ENCODE measurements at places on chromosomes 3 and 15.

GRCh38 chr15:77871852-77872371, 205.6 kb downstream of the TBC1D2B start:
- no peak for DNase-seq

DNA sequence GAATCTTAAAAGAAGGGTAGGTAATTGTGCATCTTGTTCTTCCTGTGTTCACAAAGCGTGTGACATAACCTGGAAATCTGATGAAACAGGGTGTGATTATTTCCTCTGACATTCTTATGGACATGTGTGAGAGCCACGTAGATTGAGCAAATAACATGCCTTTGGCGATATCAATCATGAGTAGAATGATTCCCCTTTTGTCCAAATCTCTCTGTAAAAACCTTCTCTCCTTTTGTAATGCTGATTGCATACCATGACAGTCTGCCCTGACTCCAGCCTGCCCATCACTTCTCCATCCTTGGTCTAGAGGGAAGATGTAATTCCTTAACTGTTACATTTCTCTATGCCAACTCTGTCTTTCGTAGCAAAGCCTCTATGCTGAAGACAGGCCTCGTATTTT, 115.0 kb downstream of the IL5RA start:
- no peak for DNase-seq

DNA sequence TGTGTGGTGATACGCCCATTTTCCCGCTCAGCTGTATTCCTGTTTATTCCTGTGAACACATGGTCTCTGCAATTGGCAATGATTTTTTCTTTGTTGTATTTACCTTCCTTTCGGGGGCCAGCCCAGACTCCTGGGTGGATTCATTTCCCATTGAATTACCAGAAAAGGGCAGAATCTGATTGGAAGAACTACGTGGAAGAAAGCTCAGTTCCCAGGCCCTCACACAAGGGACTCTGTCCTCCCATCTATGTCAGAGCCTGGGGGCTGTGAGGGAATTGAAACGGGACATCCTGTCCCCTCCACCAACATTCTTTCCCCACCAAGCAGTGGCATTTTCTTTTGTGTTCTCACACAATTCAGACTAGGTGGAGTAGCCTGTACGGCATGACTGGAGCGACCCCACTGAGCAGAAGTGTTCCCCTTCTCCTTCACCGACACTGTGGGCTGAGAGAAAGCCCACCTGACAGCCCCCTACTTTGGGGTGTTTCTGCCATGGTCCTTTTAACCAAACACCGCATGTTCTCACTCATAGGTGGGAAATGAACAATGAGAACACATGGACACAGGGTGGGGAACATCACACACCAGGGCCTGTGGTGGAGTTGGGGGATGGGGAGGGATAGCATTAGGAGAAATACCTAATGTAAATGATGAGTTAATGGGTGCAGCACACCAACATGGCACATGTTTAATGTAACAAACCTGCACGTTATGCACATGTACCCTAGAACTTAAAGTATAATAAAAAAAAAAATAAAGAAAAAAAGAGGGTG, 32.1 kb upstream of the RFTN1 start:
- no peak for DNase-seq

- no peak for DNase-seq
These were observed 21.9 kb upstream of the SQOR start for GRCh38 chr15:45612790-45613415.

DNA sequence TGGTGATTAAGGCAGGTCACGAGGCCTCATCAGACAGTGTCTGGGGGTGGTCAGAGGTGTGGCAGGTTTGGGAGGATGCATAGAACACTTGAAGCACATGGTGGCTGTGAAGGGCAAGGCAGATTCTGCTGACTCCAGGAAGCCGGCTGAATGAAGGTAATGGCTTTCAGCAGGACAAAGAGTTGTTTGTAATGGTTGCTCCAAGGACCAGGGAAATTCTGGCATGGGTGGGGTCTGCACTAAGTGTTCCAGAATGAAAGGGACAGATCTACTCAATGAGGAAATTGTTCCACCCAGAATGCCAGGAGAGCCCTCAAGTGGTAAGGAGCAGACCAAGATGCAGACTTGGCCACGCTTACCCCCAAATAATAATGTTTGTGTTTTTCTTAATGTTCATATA, 70.7 kb upstream of the ACAD9 start:
- no peak for DNase-seq

DNA sequence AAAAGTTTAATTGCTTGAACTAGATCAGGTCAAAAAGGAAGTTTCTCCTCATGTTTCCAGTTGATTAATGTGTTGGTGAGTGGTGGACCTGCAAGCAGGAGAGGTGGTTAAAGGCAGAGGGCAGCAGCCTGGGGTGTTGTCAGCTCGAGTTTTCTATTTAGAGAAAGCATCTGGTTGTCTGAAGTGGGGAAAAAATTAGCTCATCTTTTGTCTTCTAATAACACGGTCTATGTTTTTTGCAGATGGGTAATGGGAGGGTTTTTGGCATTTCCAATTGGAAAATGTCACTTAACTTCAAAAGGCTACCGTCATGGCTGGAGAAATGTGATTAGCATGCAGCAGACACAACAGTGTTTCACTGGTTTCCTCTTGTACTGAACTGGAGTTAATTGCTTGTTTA, 122.6 kb downstream of the ITPR1 start:
- DNase-seq, result no peak

DNA sequence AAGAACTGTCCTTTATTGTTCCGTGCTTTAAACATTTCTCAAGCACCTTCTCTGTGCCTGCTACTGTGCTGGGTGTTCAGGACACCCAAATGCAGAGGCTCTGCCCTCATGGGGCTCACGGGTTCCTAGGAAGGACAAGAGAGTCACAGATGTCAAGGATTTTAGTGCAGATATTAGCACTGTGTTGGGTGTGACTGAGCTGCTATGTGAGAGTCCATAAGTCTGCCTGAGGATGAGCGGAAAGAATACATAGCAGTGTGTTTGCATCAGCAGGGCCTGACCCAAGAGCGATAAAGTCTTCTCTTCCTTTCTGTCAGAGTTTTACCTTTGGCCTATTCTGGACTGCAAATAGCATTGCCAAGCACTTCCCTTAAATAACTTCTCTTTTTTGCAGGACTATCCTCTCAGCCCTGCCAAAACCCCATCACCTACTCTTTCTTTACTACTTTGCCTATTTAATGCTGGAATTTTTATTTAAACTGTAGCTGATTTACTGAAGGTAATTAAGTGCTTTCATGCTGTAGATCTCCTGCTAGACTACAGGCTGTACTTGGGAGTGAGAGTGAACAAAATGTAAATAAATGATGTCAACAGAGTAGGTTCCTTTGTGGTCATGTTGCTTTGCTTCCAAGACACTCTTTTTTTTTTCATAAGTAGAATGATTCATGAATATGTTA, 459.4 kb upstream of the TPRG1 start:
- no peak for DNase-seq

DNA sequence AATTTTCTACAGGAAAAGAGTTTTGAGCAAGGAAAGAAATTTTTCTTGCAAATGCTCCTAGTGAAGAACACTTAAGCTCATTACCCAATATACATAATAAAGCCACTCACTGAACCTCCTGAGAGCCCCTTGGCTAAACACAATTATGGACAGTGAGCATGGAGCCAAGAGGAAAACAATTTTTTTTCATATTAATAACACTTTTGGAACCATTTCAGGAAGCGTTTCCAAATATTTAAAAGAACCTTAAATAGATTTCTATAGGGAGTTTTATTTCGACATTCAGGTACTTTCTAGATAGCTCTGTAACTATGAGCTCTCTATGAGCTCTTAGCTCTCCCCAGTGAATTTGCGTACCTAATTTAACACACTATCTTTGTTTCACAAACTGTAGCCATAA, 581.1 kb downstream of the ZNF385D start:
- DNase-seq, result no peak

DNA sequence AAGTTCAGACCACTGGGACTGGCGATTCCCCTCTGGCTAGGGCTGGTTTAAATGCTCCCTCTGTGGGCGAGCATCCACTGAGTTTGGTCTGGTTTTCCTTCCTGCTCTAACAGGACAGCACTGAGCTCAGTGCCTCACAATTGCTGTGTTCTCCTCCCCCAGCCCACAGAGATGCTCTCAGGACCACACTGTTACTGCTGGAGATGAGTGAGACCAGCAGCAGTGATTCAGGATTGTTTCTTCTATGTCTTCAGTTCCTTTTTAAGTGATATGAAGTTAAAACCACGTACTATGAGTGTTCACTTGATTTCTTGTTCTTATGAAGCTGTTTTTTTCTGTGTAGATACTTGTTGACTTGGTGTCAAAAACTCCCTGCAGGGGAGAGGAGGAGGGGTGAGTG, 180.4 kb upstream of the COL8A1 start:
- DNase-seq, result no peak

- no peak for DNase-seq
These were observed 104.2 kb upstream of the CLSTN2 start for GRCh38 chr3:139830817-139831216.

GRCh38 chr3:179769411-179770247, 116.8 kb downstream of the USP13 start:
- no peak for DNase-seq

DNA sequence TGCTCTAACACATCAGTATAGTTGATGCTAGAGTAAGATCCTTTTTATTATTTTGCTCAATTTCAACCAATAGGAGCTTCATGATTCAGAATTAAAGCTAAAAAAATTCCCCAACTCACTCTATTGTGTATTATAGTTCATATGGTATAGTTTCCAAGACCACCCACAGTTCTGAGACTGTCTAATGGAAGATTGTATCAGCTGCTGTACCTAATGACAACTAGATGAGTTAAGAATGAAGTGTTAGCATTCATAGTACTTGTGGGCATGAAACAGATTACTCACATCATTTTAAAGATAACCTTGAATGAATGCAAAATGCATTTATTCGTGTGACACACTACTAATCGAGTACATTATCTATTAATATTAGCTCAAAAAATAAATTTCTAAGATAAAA, 289.9 kb upstream of the ATP11B start:
- DNase-seq, result no peak

- DNase-seq, result peak; percentile 30
These were observed 491.1 kb upstream of the NR2F2 start for GRCh38 chr15:95839367-95839782.

GRCh38 chr3:49785565-49786356, 581 bp downstream of the IP6K1 start:
- peak; percentile 34 for DNase-seq

GRCh38 chr3:12308517-12308916, 19.6 kb downstream of the PPARG start:
- no peak for DNase-seq

- DNase-seq, result no peak
These were observed 10.6 kb downstream of the RAB7A start for GRCh38 chr3:128736601-128737000.

DNA sequence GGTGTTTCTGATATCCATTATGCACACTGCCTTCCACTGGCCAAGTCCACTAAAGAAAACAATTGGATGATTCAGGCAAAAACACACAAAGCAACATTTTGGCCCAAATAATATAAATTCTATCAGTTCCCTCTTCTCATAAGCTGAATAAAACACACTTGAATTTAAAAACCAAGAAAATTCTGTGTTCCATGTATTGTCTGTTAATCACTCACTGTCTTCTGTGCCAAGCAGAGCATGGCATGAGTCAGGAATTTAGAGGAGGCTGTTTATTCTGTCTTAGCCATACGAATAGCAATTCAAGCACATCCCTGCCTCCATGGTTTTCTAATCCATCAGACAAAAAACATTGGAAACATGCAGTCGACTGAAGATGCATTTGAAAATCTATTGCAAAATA, 215.6 kb upstream of the UMPS start:
- DNase-seq, result no peak

- DNase-seq, result peak; percentile 93
These were observed 55.6 kb downstream of the SMAD3 start for GRCh38 chr15:67120839-67121643.

DNA sequence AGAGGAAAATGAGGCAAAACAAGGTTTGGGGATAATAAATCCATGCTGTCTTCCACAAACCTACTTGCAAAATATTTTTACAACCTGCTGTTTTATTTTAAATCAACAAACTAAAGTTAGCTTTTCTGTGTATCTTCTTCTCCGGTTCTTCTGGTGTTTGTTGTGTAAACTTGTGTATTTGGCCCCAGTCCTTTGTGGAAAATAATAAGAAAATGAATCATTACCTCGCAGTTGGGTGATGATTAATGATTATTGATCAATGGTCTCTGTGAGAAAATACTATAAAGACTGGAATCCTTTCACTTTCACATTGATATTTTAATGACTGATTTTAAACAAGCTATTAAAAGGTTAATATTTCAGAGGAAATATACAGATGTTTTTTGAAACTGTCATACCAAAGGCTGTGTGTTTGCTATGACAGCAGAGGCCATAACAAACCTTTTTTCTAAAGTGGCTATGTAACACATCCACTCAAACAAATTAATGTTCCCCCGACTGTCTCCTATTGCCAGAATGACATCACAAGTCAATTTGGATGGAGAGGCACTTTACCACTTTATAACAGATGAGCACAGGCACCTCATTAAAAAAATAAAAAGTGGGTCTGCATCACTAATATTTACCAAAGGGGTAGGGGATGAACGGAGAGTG, 152.5 kb downstream of the MEX3B start:
- DNase-seq, result no peak

DNA sequence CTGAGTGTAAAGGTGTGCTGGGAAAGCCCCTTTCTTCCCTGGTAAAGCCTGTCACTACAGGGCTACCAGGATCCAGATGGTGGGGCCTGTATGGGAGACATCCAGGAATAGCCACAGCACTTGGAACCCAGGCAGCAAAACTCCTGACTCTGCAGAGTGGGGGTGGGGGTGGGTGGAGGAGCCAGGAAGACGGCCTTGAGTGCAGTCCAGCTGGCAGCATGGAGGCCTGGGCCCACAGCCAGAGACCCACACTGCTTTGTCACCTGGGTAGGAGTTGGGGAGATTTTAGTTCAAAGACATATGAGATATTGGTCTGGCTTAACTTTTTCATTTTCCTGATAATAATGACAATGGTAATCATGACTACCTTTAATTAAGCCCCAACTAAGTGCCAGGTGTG, 116.7 kb upstream of the MRPS22 start:
- DNase-seq, result no peak

DNA sequence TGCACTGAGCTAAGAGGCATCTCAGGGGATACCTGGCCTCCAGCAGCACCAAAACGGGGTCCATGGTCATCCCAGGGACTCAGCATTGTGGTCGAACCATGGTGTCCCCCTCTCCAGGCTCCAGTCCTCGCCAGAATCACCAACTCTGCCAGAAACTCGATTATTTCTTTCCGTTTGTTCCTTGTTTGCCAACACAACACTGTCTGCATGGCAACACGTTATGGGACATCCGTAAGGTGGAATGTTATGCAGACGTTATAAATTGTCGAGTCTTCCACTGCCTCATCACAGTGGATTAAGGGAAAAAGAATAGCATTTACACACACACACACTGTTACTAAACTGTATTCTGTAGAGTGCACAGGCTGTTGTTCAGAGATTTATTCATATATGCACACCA, 52.5 kb upstream of the RPL32 start:
- no peak for DNase-seq

- DNase-seq, result no peak
These were observed 104.8 kb upstream of the RAD18 start for GRCh38 chr3:9068051-9068450.

GRCh38 chr15:60932051-60932915, 296.8 kb downstream of the RORA start:
- DNase-seq, result peak; percentile 62

- DNase-seq, result no peak
These were observed 5.4 kb downstream of the CHRNA5 start for GRCh38 chr15:78570710-78571109.

GRCh38 chr3:3196148-3196861, 16.8 kb upstream of the CRBN start:
- DNase-seq, result no peak

All from CD4-positive, alpha-beta T cell treated with Interleukin-12 subunit alpha and Interleukin-12 subunit beta, for 1 hour (primary cell).